Subcutaneous preadipocyte (primary cell): ENCODE measurements at places on chromosomes 2 and 18. TPM values are rescaled to one million over a fixed set of nuclear protein-coding genes. Genes with fewer than 3 reads are reported as not detected.

The RMC1 gene
- 18.4 and 23.7 TPM in 2 replicates for total RNA-seq

The UGT1A10 gene
- not detected in 2 replicates for total RNA-seq

The MOB1A gene
- total RNA-seq, result 77.2 and 88.6 TPM in 2 replicates

The TEKT4 gene
- total RNA-seq, result not detected in 2 replicates

The TXNDC9 gene
- total RNA-seq, result 64.5 and 68.3 TPM in 2 replicates

The ARHGAP15 gene
- total RNA-seq, result not detected in 2 replicates

The SERPINB10 gene
- total RNA-seq, result 0.20 TPM in 1 of 2 replicates, not detected in the other

The MAP3K2 gene
- 19.8 and 32.3 TPM in 2 replicates for total RNA-seq

The KIAA2012 gene
- not detected in 2 replicates for total RNA-seq

The CCDC102B gene
- total RNA-seq, result 7.3 and 9.8 TPM in 2 replicates

The CD8A gene
- total RNA-seq, result under 0.01 TPM in 1 of 2 replicates, not detected in the other

The EFHD1 gene
- not detected in 2 replicates for total RNA-seq

The GPATCH11 gene
- 4.8 and 7.6 TPM in 2 replicates for total RNA-seq

The GKN1 gene
- not detected in 2 replicates for total RNA-seq

The C2orf78 gene
- total RNA-seq, result not detected in 2 replicates

The GALR1 gene
- total RNA-seq, result under 0.01 TPM in 1 of 2 replicates, not detected in the other

The MDH1 gene
- 149 and 150 TPM in 2 replicates for total RNA-seq

The ZNF396 gene
- 0.37 and 0.59 TPM in 2 replicates for total RNA-seq

The PTH2R gene
- total RNA-seq, result 0.20 and 0.37 TPM in 2 replicates

The ELOA2 gene
- total RNA-seq, result not detected in 2 replicates

The POTEI gene
- total RNA-seq, result not detected in 2 replicates

The BCL2 gene
- 2.6 and 5.3 TPM in 2 replicates for total RNA-seq

The SCYGR4 gene
- not detected in 2 replicates for total RNA-seq

The MPP4 gene
- 2.6 and 5.3 TPM in 2 replicates for total RNA-seq

The CTAGE1 gene
- total RNA-seq, result not detected in 2 replicates

The CERKL gene
- under 0.01 and 0.20 TPM in 2 replicates for total RNA-seq

The TGFA gene
- not detected in 2 replicates for total RNA-seq

The IGFBP5 gene
- total RNA-seq, result 11.5 and 106 TPM in 2 replicates

The AOX1 gene
- total RNA-seq, result 183 and 229 TPM in 2 replicates

The SLC8A1 gene
- total RNA-seq, result 2.6 and 16.0 TPM in 2 replicates

The SAG gene
- not detected in 2 replicates for total RNA-seq

The UGGT1 gene
- 60.3 and 76.6 TPM in 2 replicates for total RNA-seq

The CXCR1 gene
- not detected in 2 replicates for total RNA-seq

The AMER3 gene
- total RNA-seq, result not detected in 2 replicates

The DNAJC5G gene
- not detected in 2 replicates for total RNA-seq

The C1GALT1C1L gene
- total RNA-seq, result 0.78 and 1.1 TPM in 2 replicates

The CAPN14 gene
- total RNA-seq, result under 0.01 and 0.20 TPM in 2 replicates

The TOGARAM2 gene
- total RNA-seq, result under 0.01 and 0.37 TPM in 2 replicates
